ENCODE measurements at places on chromosomes 7 and 10. TPM values are rescaled to one million over a fixed set of nuclear protein-coding genes. Genes with fewer than 3 reads are reported as not detected.

DNA sequence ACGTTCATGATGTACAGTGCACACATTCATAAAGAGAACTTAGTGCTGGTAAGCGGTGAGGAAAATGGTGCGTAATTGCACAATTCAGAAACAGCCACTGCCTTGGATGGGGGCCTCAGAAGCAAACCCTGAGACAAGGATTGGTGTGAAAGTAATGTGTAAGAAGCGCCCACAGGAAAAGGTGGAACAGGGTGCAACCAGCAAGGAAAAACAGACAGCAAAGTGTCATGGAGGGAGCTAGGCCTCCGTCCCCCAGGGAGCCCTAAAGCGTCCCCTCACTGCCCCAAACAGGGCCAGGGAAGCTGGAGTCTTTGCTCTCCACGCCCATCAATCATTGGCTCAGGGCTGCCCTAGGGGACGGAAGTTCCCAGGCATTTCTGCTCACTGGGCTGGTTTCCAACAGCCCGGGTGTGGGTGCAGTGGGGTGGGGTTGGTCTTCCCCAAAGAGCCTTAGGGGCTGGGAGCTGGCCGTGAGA is 9.6 kb upstream of the C10orf105 start:
- H3K4me3 ChIP-seq = no peak overlapping the region
- DNase-seq = no peak
- no peaks in the 10 kb centered on the region for H3K27me3 ChIP-seq
- peaks cover 20% of the 10 kb centered on the region for H3K4me1 ChIP-seq
- H3K36me3 ChIP-seq = no peaks in the 10 kb centered on the region

DNA sequence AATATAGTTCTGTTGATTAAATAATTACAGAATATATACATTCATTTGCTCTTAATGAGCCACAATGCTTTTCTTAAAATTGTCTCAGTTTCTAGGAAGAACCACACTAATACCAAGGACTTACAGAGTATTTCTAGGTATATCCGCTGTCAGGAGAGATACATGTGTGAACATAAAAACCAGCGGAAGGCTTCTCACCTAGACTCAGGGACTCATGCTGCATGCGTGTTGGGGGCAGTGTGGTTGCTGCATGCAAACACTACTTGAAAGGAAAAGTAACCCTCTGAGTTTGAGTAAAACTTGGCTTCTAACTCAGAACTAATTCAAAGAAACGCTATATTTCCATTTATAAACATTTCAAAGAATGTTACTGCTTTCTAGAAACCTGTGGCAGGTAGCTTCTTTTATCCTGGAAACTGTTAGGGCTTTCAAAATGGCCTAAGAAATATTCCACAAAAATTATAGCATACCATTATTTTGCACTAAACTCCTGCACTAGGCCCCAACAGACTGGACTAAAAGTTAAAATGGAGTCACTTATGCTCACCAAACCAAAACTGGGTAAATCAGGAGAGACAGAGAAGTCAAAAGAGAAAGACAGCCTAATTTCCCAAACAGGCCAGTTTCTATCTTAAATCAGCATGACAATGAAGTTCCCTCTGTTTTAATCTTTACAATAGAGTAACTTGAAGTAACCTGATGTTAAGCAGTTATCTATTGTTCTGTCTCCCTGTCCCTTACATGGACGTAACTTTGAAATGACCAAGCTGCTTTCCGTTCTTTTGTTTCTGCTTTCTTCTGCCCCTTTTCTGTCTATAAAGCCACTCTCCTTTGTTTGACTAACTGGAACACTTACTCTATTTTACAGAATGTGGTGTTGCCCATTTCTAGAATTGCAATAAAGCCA is 95.2 kb upstream of the FAM133B start:
- no peaks in the 10 kb centered on the region for H3K36me3 ChIP-seq
- peaks cover 7% of the 10 kb centered on the region for H3K4me1 ChIP-seq
- no peak overlapping the region for H3K4me3 ChIP-seq
- H3K27ac ChIP-seq = no peak overlapping the region

GRCh38 chr7:34057956-34058355 is 152.6 kb downstream of the BMPER start:
- no peak overlapping the region for H3K27ac ChIP-seq
- no peak overlapping the region for H3K4me3 ChIP-seq
- no peak for DNase-seq
- no peaks in the 10 kb centered on the region for H3K27me3 ChIP-seq

DNA sequence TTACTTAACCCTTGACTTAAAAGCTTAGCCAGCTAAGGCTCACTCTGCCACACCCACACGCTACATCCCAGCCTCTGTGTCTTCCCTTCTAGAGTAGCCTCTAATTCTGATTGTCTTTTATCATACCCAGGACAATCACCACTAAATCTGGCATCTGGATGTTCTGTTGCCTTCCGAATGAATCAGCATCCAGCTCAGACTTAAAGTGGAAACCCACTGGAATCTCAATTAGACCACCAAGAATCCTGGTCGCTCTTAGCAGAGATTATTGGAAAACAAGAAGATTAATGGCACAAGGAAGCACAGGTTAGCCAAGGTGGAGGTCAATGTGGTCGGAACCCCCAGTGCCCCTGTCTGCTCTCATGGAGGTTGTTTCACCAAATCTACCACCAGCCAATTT is 404.2 kb upstream of the FOXK1 start:
- H3K27ac ChIP-seq = no peak overlapping the region
- no peak overlapping the region for H3K4me3 ChIP-seq
- no peaks in the 10 kb centered on the region for H3K36me3 ChIP-seq
- no peak for DNase-seq
- no peaks in the 10 kb centered on the region for H3K4me1 ChIP-seq

The SDK1 gene
- polyA plus RNA-seq = 12.5 TPM

The GPR37 gene
- 5.2 TPM for polyA plus RNA-seq

DNA sequence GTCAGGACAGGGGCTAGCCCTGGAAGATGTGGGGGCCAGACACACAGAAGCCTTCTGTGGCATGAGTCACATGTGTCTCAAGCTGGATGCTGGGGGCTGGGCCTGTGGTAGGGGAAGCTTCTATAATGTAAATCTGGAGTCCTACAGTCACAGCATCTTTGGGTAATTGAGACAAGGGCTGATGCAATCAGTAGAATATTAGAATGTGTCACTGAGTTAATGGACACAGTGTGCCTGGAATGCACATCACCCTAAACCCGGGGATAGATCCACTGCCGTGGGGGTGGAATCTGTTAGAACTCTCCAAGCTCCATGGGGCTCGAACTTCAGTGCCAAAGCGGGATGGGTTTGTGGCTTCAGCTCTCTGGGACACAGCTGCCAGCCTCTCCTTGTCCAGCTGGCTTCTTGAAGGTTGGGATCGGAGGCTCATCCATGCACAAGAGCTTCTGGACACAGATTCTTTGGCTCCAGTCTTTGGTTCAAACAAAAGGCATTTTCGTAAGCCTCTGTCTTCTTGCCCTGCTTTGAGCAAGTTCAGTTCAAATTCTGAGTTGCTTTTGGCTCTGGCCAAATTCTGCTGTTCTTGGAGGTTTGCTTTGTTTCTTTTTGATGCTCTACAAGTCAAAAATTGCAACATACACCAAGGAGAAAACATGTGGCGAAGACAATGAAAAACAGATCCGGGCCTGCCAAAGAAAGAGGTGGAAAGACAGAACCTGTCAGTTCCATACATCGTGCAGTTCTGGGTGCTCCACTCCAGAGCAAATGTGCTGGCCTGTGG is 194.8 kb upstream of the ZNF32 start:
- H3K27ac ChIP-seq = no peak overlapping the region
- no peaks in the 10 kb centered on the region for H3K36me3 ChIP-seq
- DNase-seq = peak; percentile 24
- H3K27me3 ChIP-seq = no peaks in the 10 kb centered on the region

DNA sequence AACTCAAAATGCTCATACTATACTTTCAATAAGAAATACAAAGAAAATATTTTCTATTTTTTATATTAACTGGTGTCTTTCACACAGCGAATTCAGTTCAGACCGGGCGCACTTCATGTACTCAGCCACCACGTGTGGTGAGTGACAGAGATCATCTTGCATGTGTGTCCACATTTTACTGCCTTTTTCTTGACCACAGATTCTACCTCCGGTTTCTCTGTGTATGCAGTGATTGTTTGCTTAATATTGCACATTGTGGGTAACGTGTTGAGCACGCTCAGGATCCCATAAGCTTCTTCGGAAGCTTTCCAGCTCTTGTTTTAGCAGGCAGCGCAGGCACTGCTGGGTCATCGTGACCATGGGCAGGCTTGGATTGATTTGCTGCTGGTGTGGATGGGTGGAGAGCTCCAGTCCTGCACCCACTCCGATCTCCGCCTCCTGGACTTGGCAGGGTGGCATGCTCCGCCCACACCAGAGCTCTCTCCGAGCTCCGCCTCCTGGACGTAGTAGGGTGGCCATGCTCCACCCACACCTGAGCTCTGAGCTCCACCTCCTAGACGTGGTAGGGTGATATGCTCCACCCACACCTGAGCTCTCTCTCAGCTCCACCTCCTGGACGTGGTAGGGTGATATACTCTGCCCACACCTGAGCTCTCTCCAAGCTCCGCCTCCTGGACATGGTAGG is 253.3 kb downstream of the DIP2C start:
- no peaks in the 10 kb centered on the region for H3K27me3 ChIP-seq
- no peaks in the 10 kb centered on the region for H3K36me3 ChIP-seq
- DNase-seq = no peak
- no peak overlapping the region for H3K27ac ChIP-seq
- no peaks in the 10 kb centered on the region for H3K4me1 ChIP-seq

DNA sequence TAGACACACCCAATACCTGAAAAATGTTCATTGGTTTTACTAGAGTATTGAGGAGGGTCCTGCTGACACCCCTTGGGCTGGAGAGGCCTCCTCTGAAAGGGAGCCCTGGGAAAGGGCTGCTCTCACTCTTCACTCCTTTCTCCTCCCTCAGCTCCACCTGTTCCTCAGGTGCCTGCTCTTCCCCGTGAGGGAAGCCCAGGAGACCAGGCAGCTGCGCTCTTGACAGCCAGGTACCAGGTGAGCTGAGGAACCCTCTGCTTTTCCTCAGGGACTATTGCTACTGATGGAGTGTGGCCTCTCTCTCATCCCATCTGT is 3.3 kb downstream of the ZNF655 start:
- H3K36me3 ChIP-seq = no peaks in the 10 kb centered on the region
- no peak overlapping the region for H3K4me3 ChIP-seq
- H3K27me3 ChIP-seq = no peaks in the 10 kb centered on the region
- no peak for DNase-seq
- H3K27ac ChIP-seq = peak overlapping the region; percentile 51

DNA sequence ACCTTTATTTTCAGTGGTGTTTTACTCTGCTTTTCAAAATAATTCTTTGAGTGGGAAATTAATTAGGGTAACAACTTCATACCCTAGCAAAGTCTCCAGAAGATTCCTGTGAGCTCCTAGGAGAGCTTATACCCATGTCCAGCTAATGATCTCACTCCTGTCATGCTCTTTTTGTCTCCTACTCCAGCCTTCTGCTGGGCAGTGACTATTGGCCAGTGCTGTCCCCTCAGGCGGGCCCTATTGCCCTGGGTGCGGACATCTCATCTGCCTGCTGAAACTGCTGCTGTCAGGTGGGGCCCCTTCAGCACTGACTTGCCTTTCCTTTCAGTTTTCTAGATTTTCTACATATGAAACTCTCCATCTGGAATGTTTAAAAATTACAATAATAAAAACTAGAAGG is 80.3 kb downstream of the EBLN1 start:
- no peaks in the 10 kb centered on the region for H3K27me3 ChIP-seq
- H3K4me1 ChIP-seq = peaks cover 14% of the 10 kb centered on the region
- no peak overlapping the region for H3K27ac ChIP-seq
- H3K4me3 ChIP-seq = no peak overlapping the region

GRCh38 chr10:63021225-63021624 is 111.9 kb upstream of the NRBF2 start:
- peaks cover 9% of the 10 kb centered on the region for H3K27me3 ChIP-seq
- DNase-seq = no peak
- H3K36me3 ChIP-seq = no peaks in the 10 kb centered on the region
- H3K4me3 ChIP-seq = no peak overlapping the region
- H3K4me1 ChIP-seq = no peaks in the 10 kb centered on the region

The IMMP2L gene
- polyA plus RNA-seq = 27.2 TPM

DNA sequence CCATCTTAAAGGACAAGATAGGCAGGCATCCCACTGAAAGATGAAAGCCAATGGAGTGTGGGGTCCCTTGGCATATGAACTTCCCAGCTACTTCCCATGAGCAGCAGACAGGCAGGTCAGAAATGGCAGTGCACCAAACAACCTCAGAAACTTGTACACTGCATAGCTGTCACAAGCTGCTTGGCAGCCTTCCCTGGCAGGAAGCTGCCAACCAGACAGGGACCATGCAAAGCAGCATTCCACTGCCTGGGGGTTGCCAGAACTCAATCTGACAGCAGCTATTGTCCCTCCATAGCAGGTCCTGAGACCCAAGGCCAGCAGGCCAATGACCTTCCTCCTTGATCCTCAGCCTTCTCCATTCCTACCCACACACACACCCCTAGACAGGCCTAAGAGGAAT is 139.5 kb downstream of the PLCE1 start:
- H3K4me1 ChIP-seq = no peaks in the 10 kb centered on the region
- H3K4me3 ChIP-seq = no peak overlapping the region
- DNase-seq = no peak
- H3K27ac ChIP-seq = no peak overlapping the region

DNA sequence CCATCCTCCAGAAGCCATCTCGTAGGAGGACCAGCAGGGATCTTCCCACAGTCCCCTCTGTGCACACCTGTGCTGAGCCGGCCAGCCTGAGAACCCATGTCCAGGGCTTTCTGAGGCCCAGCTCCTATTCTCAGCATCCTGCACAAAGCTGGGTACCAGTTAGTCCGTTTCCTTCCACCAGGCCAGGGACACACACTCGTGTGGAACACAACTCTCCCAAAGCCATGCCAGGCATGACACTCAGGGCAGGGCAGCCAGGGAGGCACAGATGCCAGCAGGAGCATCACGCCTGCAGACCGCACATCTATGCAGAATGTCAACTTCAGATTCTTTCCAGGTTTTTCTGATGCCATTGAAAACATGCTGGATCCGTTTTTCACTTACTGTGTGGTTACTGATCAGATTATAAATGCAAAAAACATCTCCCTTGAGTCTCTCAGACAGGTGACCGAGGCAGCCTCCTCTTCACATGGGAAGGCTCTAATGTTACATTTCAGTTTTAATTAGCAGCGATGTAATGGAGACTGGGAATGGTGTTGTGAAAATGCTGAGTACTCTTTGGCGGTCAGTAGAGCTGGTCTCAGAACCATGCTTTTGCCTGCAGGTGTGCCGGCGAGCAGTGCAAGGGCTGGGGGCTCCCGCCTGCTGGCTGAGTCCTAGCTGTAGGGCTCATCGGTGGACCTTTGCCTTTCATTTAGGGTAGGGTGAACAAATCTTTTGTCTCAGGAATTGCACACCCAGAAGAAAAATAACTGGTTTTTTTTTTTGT is 3.3 kb upstream of the SUN1 start:
- H3K36me3 ChIP-seq = no peaks in the 10 kb centered on the region
- no peaks in the 10 kb centered on the region for H3K27me3 ChIP-seq
- no peak overlapping the region for H3K27ac ChIP-seq
- no peak for DNase-seq
- H3K4me3 ChIP-seq = no peak overlapping the region

All from left lung (tissue), 14 donors.